ENCODE measurements at places on chromosomes 3 and 15.

- no peak for DNase-seq
Observed at GRCh38 chr3:59084583-59084982, 34.8 kb upstream of the CFAP20DC start.

- DNase-seq, result peak; percentile 40
Observed at GRCh38 chr3:171980578-171981270, 58.7 kb upstream of the FNDC3B start.

DNA sequence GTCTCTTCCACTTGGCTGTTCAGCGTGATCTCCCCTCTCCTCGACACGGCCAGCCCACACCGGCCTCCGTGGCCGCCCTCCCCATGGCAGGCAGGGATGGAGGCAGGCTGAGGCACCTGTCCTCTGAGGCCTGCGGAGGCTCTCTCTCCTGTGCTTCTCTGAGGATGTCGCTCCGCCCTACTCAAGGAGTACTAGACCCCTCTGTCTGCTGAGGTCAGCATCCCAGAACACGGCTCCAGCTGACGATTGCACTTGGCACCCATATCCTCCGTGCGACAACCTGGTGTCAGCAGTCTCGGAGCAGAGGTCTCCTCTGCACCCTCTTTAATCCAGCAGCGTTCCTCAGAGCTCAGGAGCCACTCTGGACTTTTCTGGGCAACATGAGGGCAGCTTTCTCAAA is 322.6 kb downstream of the OCA2 start:
- no peak for DNase-seq

GRCh38 chr3:192850451-192850981 is 67.1 kb downstream of the MB21D2 start:
- no peak for DNase-seq

- DNase-seq, result no peak
Observed at GRCh38 chr3:127831723-127832172, 9.4 kb upstream of the MGLL start.

DNA sequence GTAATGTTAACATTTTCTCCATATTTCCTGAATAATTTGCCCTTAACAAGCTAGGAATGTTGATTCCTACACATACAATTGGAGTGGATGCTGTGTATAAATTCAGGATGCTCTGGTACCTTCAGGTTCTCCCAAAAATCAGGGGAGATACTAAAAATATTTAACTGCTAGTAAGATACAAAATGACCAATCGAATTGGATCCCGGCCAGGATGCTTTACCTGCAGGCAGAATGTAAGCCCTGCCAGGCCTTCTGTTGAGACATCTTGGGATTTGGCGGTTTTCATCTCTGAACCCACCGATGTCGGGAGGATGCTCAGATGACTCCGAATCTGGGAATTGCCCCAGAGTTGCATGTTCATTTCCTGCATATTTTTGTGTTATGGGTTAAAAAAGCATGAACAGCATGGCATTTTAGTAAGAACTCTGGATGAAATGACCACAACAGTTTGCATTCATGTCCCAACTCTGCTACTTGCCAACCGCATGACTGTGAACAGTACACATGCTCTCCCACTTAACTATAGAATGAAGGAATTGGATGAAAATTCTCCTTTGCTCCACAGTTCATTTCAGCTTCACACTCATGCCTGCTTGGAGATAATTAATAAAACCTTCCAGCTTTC is 241.4 kb upstream of the TBL1XR1 start:
- DNase-seq, result no peak

GRCh38 chr15:70795311-70795665 is 31.9 kb upstream of the UACA start:
- no peak for DNase-seq

DNA sequence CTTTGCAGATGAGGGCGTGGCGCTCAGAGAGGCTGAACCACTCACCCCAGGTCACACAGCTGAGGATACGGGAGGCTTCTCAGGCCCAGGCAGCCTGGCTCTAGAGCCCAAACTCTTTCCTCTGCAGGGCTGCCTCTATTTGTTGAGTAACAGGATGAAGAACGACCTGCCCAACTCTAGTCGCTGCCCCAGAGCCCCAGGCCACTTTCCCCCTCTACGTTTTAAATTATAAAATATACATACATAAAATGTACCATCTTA is 19.2 kb upstream of the ZXDC start:
- DNase-seq, result no peak

GRCh38 chr15:101805605-101806345 is 2.5 kb downstream of the OR4F6 start:
- no peak for DNase-seq

DNA sequence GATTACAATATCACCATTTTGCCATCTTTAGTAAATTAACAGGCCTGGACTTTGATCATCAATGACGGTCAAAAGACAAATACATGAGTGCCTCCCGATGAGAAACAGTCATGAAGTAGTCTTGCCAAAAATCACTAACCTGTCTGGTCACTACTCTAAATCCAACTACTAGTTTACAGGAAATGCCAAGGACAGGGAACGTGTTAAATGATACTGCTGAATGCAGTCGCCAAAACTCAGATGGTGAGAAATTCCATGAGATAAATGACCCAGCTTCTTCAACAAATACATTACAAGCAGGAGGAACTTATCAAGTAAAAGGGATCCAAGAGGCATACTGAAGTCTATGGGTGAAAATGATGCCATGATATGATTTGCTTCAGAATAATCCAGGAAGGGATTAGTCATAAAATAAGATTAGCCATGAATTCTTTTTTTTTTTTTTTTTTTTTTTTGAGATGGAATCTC is 35.8 kb upstream of the ATP13A3 start:
- DNase-seq, result no peak

DNA sequence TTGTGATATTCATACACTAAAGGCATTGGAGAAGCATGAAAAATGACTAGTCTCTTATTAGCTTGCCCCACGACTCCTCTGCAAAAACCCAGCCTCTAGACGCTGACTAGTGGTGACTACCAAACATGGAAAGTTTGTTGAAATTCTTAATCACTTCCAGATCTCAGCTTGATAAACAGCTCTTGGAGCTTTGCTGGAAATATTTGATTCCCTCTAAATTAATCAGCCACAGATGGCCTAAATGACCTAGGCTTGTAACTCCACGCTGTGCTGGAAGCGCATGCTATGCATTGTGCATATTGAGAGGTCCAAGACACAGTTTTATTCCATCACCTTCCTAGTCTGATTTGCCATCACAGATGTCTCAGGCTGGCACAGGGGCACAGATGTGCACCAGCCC is 244.7 kb upstream of the ST8SIA2 start:
- no peak for DNase-seq

DNA sequence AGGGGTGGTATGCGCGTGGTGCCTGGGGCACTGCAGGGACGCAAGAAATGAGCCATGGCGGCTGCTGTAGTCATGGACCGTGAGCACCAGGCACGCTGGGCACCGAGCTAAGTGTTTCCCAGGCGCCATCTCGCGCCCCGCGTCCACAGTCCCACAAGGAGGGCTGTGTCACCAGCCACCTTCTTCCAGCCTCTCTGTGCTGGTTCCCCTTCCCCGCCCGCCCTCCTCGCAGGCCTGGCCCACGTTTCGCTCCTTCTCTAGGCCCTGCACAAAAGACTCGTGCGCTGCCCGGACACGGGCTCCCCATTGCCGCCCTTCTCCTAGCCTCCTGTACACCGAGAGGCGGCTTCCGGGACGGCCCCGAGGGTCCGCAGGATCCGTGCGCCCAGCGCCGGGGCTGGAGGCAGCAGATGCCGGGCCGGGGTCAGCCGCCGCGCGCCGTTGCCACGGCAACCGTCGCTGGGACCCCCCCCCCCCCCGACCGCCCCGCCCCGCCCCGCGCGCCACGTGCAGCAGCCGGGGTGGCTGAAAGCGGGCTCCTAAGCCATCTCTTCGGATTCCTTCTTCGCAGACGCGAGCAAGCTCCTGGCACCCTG is 113.4 kb downstream of the SRGAP3 start:
- DNase-seq, result no peak

DNA sequence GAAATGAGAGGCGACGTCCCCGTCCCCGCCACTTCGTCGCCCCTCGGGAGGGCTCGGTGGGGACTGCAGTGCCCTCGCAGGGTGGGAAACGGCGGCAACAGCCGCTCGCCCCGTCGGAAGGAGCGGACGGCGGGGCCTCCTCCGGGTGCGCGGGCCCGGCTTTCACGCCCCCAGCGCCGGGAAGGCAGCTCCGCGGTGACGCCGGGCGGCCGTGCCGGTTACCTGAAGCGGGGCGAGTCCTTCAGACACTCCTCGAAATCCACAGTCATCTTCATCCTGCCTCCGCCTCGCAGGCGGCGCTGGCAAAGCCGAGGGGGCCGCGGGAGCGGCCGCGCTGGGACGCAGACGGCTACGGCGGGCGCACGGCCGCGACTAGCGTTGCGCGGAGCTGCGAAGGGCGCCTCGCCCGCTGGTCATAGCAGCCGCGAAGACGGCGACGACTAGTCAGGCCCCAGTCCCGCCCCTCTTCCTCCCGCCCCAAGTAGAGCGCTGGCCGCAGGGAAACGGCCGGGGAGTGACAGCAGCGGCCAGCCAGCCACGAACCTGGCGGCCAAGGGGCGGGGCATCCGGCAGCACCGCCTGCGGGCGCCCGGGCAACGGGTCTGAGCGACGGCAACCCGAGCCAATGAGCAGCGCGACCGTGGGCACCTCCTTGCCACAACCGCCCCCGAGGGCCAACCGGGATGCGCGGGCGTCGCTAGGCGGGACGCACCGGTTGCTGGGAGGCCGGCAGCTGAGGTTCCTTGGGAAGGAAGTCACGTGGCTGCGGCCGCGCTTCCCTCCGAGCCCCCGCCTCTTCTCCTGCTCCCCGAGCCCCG is at the start of gene ACAP2:
Gene ACAP2 (minus strand): TSS at position 448 of the 818 bp plus-strand sequence. CDS start 173 bp downstream, at position 275.
- DNase-seq, result peak; percentile 100

GRCh38 chr15:55434989-55435825 is 26.9 kb downstream of the PIERCE2 start:
- peak; percentile 19 for DNase-seq

DNA sequence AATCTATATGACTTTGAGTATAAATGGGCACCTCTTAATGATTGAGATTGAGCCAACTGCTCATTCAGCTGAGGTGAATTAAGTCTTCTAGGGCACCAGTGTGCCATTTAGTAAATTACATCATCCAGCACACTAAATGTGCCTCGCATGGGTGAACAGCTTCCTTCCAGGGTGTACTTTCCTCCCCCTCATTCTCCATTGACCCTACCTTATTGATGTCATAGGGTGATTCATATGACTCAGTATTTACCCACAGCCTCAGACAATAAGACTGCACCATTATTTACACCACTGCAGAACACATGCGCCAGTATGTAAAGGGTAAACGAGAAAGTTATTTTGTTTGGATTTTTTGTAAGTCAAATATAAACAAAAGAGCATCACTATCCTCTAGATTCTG is 185.2 kb upstream of the ARL6 start:
- peak; percentile 92 for DNase-seq

- DNase-seq, result no peak
Observed at GRCh38 chr3:12501360-12502020, 17.2 kb downstream of the TSEN2 start.

- no peak for DNase-seq
Observed at GRCh38 chr3:49899815-49900214, 3.9 kb downstream of the MST1R start.

GRCh38 chr3:11618904-11619303 is 24.8 kb downstream of the VGLL4 start:
- DNase-seq, result no peak

GRCh38 chr3:97823046-97824004 is 1.5 kb downstream of the CRYBG3 start:
- DNase-seq, result no peak

DNA sequence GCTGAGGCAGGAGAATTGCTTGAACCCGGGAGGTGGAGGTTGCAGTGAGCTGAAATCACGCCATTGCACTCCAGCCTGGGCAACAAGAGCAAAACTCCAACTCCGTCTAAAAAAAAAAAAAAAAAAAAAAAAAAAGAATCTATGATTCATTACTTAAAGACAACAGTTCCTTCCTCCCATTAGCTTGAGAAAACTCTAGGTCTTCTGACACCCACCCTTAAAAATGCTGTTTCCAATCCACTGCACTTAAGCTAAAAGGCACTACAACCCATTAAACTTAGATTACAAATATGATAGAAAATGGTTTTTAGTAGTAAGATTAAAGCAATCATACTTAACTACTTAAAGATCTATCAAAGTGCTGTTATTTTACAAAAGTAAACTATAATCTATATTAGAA is 40.0 kb upstream of the BHLHE40 start:
- no peak for DNase-seq

GRCh38 chr3:195170496-195170895 is 100.5 kb downstream of the XXYLT1 start:
- DNase-seq, result no peak

DNA sequence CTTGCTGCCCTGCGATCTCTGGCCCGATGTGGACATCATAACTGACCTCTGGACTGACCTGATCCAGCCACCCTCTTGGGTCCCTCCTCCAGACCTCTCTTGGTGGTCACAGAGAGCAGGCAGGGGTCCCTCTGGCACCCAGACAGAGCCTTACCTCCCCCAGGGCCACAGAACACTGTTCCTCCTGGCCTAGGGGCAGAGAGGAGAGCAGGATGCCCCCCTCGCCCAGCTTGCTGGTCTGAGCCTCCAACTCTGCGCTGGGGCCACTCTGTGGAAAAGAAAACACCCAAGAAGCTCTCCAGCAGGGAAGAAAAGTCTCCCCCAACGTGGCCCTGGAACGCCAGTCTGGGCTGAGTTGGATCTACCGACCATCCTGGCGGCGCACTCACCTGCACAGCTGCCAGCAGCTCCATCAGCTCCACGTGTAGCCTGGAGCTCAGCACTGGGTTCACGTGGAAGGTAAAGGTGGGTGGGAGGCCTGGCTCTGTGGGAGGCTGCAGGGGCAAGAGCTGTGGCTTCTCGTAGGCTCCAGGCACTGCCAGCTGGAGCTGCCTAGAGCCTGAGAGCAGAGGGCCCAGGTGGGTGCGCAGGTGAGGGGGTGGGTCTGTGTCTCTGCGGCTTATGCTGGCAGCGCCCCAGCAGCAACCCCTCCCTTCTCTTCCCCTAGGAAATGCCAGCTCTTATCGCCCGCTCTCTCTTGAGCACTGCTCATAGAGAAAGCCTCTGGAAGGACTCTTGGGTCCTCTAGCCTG is 6.0 kb downstream of the PLA2G4F start:
- no peak for DNase-seq

DNA sequence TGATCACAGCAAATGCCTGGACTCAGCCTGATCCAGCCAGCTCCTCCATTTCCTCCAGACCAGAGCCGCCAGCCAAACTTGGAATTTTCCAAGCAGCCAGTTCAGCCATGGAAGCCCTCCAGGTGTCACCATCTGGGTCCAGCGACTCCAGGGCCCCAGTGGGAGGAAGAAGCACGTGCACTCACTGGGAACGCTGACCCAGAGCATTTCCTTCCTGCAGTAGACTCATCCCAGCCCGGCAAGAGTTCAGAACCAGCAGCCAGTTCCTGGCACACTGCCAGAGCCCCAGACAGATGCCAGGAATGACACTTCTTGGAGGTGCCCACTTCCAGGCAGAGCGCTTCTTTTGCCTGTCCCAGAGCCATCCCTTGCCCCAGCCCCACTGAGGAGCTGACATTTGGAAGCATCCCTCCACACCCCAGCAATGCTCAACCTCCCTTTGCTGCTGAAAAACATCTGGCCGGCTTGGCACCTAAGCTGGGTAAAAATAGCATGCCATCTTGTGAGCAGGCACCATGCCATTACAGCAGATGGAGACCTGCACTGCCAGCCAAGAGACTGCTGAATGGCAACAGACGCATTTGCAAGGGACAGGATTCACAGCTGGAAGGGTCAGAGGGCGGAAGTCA is 460.3 kb upstream of the PROK2 start:
- DNase-seq, result no peak
